Sigmoid colon (tissue), 7 donors: ENCODE measurements at places on chromosomes 5 and 9.

- DNase-seq = no peak
Observed at GRCh38 chr9:86406366-86406765, 52.2 kb upstream of the TUT7 start.

GRCh38 chr5:10403829-10404228 lies 37.9 kb upstream of the ROPN1L start:
- no peak for DNase-seq

GRCh38 chr9:532707-533106 lies 308.8 kb upstream of the DMRT1 start:
- no peak for DNase-seq

DNA sequence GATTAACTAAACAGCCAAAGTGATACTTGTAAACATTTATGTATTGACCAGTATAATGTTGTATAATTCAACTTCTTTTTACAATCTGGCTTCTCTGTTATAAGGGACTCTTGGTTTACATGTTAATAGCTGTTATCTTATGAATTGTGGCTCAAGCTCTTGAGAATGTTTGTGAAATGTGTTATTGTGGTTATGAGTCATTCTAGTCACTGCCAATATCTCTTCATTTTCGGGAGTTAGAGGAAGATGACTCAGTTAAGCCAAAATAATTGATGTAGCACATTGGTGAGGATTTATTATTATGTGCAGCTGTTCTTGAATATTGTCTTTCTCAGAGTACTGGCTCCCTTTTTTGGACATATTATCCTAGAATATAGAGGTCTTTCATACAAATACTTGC lies 655.2 kb upstream of the RIOK2 start:
- DNase-seq = no peak

- DNase-seq = no peak
Observed at GRCh38 chr9:18806232-18807080, 226.6 kb downstream of the SAXO1 start.

- DNase-seq = no peak
Observed at GRCh38 chr5:88405783-88406182, 137.1 kb upstream of the TMEM161B start.

DNA sequence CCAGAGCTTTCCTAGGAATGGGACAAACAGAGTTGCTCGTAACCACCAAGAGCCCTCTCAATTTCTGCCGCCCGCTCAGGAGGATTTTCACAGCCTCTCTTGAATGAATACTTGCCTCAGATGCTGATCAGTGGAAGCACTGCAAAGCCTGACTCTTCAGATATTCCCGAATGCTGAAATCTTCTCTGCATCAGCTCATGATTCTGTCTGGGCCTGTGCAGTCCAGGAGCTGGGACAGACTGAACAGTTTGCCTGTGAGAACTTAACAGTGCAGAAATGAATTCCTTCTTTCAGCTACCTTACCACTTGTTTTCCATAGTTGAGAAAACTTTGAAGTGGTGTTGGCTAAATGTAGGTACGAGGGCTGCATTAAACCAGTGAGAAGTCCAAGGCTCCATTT lies 17.1 kb downstream of the ZNF462 start:
- DNase-seq = no peak

DNA sequence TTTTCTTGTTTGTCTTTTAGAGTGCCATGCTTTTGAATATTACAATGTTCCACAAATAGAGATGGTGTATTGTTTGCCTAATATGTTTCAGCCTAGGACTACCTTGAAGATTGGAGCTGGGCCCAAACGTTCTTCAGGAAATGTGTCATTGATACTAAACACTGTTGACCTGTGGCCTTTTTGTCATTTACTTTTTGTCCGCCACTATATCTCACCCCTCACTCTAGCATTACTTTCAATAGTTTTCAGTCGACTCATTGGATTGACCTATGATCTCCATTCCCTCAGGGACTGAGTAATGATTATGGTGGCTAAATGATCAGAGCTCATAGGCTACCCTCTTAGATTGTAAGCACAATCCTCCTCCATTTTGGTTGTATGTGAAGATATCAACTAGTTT lies 115.8 kb downstream of the NUDT12 start:
- no peak for DNase-seq

GRCh38 chr5:139149477-139150199 lies 48.5 kb downstream of the SIL1 start:
- no peak for DNase-seq

- DNase-seq = no peak
Observed at GRCh38 chr5:126031989-126032716, 391.1 kb upstream of the GRAMD2B start.

GRCh38 chr9:135980926-135981630 lies 19.9 kb upstream of the UBAC1 start:
- DNase-seq = no peak

- DNase-seq = no peak
Observed at GRCh38 chr9:92655896-92656536, 13.9 kb downstream of the IPPK start.

- DNase-seq = no peak
Observed at GRCh38 chr9:113957821-113958341, 81.8 kb downstream of the ZNF618 start.

DNA sequence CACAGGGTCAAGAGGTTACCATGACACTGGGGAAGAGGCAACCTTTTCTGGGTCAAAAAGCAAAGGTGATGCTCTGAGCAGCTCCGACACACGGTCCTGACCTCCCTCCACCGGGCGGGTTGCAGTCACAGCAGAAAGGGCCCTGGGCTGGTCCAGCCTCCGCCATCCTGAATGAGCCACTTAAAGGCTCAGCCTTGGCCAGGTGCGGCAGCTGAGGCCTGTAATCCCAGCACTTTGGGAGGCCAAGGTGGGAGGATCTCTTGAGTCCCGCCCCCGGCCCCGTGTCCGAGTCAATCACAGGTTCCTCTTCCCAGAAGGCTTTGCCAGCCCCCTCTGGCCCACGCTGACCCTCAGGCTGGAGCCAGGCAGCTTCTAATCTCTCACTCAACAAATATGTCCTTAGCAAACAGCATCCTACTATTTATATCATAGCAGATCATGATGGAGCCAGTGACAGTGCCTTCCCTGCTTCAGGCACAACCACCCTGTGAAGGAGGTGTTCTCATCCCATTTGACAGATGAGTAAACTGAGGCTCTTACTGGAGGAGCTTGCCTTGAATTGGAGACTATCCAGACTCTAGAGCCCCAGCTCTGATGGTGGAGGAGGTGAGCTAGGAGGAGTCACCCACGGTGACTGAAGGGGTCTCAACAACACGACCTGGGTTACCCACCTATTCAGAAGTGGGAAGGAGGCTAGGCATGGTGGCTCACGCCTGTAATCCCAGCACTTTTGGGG lies 79.1 kb downstream of the LRSAM1 start:
- no peak for DNase-seq

- DNase-seq = no peak
Observed at GRCh38 chr5:53323943-53324642, 156.3 kb upstream of the FST start.

GRCh38 chr9:24464319-24464951 lies 81.3 kb downstream of the IZUMO3 start:
- DNase-seq = no peak
